Osteoblast (primary cell): ENCODE measurements at places on chromosomes 7 and 10. TPM values are rescaled to one million over a fixed set of nuclear protein-coding genes. Genes with fewer than 3 reads are reported as not detected.

GRCh38 chr7:81549484-81550016, 220.3 kb downstream of the HGF start:
- DNase-seq, result no peak

DNA sequence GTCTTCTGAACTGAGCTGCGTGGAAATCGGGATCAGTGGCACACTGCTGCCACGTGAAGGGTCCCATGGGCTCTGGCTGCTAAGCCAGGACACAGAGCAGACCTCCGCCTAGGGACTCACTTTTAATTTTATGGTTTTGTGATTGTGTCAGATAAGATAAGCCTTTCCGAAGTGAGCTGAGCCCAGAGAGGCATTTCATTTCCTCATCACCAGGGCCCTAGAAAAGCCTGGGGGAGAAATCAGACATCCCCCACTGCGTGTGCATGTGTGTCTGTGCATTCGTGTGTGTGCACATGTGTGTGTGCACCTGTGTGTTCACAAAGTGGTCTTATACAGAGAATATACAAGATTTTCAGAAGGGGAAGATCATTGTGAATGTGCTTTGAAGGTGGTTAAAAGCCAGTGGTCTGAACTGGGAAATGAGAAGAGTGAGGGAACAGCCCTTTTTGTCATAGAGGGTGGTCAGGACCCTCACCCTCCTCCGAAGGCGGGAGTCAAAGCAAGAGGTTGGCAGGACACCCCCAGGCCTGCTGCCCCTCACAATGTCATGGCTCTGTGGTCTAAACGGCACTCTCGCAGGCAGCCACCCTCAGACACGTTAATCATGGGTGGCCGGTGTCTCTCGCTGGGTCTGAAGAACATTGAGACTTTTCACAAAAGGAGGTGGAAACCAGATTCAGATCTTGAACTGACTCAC, 176.1 kb upstream of the PFKP start:
- peak; percentile 21 for DNase-seq

DNA sequence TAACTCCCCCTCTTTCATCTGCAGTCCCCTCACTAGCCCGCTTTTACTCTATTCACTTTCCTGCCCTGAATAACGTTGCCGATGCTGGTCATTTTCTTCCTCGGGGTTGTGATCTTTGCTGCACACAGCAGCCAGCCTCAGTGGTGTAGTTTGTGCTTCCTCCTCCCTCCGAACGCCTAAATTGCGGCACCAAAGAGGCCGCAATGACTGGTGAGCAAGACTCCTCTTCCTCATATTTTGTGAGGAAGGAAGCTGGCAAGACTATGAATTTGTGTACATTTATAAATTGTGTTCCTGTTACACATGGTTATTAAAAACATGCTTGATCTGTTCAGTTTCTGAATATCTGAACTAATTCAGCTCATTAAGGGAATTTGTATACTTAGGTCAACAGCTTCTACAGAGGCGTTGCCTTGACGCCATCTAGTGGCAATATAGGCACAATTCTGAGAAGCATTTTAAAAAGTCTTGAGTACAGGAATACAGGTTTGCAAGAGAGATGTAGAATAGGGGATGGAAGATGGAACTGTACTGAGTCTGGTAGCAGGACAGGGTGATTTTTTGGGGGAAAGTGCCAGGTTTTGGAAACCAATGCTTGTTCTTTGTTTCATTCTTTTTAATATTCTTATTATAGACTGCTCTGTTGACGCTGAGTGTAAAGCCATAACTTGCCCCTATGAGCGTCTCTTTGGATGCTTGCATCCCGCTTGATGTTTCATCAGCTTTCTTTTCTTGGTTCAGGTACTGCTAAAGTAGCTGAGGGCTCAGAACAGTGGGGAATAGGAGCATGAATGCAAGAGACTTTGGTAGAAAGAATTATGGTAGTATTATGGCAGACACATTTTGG, 4.1 kb upstream of the TAS2R5 start:
- DNase-seq, result peak; percentile 88

DNA sequence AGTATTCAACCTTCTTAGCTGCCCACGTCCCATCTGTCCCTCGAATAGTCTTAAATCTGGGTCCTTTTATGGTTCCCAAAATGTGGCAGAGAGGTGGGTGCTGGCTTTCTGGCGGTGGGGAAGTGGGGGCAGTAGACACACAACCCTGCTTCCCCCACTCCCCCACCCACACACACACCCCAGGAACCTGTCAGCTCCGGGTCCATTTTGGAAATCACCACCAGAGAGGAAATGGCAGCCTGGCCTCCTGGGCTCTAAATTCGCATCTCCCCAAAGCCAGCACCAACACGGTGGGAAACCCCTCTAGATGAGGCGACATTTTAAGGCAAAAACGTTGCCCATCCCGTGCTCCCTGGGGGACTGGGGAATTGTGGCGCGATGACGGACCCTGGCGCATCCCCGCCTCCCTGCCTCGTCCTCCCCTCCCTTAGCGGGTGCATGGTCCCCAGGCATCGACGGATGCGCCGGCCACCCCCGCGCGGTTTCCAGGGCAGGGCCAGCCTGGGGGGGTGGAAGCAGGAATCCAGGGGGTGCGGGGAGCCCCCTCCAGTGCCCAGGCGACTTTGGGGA, 702 bp downstream of the TMEM130 start:
- no peak for DNase-seq

DNA sequence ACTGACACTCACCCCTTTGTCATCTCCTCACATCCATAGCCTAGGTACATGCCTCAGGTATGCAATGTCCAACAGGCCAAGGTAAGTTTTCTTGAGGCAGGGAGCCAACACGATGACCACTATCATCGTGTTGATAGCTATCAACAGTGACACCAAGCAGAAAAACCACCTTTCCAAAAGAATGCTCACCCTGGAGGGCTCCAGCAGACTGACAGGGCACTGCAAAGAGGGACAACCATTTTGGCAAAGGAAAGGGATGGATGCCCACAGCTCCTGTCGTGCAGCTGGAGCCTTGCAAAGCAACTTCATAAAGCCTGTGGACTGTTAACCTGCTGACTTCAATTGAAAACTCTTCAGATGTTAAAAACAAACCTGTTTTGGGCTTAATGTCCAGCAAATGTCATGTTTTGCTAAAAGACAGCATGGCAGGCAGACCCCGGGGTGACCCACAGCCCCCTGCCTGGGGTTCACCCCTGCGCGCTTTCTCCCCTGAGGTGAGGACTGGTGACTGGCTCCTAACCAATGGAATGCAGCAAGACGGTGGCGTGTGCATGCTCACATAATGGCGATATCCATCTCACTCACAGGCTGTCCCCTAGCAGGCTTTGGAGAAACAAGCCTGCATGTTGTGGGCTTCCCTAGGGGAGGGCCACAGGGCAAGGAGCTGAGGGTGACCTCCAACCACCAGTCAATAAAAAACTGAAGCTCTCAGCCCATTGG, 293.8 kb downstream of the TCERG1L start:
- DNase-seq, result no peak

GRCh38 chr7:2864999-2865670, 21.0 kb upstream of the GNA12 start:
- peak; percentile 90 for DNase-seq

DNA sequence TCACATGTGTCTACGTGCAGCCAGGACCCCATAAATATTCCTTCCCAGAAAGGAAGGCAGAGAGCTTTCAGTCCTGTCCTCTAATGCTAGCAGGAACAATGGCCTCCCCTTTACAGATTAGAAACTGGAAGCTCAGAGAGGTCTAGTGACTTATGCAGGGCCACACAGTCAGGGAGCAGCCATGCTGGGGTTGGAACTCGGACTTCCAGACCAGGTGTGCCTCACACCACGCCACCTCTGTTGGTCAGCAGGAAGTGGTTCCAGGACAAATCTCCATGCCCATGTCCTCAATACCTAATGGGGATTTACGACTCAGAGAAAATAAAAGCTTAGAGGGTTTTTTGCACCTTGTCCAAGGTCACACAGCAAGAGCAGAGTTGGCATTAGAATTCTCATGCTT, 378.9 kb downstream of the RPS24 start:
- no peak for DNase-seq

GRCh38 chr10:60479305-60480020, 89.8 kb upstream of the ANK3 start:
- no peak for DNase-seq

GRCh38 chr10:118729200-118729599, 25.6 kb downstream of the CACUL1 start:
- DNase-seq, result no peak

Gene ADARB2
- total RNA-seq, result not detected in 2 replicates

Gene ADAM22
- 0.36 and 0.59 TPM in 2 replicates for total RNA-seq

Gene NKX1-2
- not detected in 2 replicates for total RNA-seq

Gene FAM180A
- 23.5 and 28.9 TPM in 2 replicates for total RNA-seq
